ENCODE measurements at places on chromosomes 1 and 21.

GRCh38 chr1:53087332-53088285, 25.6 kb downstream of the PODN start:
- DNase-seq: no peak

DNA sequence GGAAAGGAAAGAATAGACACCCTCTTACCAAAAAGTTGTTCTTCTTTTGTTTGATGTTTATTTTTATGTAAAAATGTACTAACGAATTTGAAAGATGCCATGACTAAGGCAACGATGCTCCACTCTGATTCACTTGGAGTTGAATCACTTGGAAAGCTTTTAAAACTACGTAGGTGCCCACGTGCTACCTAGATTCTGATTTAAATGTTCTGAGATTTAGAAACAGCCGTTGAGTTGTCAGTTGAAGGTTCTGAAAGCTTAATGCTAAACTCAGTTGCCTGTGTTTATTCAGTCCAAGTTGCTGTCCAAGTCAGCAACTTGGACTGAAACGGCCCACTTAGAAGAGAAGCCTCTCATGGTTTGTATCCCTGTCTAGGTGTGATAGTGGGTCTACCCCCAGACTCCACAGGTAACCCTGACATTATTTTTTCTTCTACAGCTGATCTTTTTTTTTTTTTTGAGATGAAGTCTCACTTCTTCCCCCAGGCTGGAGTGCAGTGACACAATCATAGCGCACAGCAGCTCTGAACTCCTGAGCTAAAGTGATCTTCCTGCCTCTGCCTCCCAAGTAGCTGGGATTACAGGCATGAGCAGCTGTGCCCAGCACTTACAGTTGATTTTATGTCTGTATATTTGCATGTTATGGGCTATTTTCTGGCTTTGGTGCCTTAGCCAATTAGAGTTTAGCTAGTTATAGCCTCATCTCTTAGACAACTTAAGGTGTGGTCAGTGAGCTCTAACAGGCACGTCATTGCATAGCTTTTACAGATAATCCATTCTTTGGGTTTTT, 1.4 kb upstream of the VAMP4 start:
- no peak for DNase-seq

DNA sequence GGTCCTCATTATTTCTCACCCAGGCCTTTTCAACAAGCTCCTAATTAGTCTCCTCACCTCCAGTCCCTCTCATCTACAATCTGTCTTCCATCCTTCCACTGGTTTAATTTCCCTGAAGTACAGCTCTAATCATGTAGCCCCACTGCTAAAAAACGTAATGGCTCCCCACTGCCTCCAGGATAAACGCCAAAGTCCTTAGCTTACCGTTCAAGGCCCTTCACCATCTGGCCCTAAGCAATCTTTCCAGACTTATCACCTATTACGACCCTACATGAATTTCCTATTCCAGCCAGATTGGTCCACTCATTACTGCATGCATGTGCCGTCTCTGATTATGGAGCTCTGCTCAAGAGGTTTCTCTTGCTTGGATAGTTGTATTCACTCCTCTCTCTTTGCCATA, 83.1 kb upstream of the DAB1 start:
- DNase-seq: no peak

DNA sequence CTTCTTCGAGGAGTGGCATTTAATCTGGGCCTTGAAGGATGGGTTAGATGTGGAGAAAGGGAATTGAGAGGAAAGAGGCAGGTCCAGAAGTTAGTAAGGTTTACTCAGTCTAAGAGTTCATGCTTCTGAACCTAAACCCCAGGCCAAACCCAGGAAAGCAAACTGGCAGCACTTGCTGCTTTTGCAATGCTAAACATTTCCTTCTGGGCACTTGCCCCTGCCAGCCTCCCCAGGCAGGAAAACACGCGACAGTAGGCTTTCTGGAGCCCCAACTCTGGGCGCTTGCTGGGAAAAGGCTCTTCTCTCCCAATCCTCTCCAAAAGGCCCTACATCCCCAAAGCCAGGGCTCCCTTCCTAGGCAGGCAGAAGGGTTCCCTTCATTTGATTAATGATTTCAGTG, 2.5 kb downstream of the OLFML2B start:
- DNase-seq: no peak

DNA sequence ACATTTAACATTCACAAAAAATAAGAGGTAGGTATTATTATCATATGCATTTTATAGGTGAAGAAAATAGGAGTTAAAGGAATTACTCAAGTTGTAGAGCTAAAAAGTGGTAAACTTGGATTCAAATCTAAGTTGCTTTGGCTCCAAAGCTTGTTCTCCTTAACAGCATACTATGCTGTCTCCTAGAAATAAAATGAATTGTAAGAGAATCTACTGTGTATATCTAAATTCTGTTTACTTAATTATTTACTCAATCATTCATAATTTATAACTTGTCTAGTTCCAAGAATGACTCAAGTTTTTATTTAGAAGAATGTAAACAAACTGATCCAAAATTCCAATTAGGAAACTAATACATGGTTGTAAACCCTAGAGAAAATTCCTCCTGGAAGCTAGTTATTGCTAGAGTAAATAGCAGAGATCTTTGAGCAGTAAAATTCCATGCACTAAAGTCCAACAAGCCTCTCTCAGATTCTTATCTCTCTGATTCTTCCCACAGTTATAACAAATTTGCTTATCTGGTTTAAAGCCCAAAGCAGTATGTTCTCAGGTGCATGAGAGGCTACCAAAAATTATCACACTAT, 132.5 kb upstream of the DPT start:
- no peak for DNase-seq

- no peak for DNase-seq
Observed at GRCh38 chr1:221756830-221757551, 15.1 kb upstream of the DUSP10 start.

GRCh38 chr21:35528116-35529042, 479.3 kb upstream of the RUNX1 start:
- DNase-seq: peak; percentile 4

DNA sequence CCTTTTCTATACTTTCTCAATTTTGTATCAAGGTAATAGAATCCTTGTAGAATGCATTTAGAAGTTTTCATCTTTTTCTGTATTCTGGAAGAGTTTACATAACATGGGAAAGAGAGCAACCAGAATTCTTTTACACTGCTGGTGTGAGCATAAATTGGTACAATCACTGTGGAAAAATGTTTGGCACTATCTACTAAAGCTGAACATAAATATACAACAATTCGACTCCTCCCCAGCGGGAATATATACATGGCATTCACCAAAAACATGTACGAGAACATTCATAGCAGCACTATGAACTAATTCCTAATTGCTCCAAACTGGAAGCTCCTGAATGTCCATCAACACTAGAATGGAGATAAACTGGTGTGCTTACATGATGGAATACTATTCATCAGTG, 1.8 kb upstream of the ACBD6 start:
- DNase-seq: no peak

DNA sequence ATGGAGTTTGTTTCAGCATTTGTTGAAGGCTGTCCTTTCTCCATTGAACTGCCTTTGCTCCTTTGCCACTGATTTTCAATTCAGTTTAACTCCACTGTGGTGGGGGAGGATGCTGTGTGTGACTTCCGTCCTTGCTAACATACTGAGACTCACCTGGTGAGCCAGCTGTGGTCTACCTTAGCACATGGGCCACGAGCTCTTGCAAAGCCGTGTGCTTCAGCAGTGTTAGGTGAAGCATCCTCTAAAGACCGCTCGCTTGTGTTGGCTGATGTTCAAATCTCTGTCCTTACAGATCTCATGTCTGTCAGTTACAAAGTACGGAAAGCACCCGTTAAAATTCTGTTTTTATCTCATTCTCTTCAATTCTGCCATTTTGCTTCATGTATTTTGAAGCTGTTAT, 3.6 kb upstream of the SPATC1L start:
- DNase-seq: no peak

GRCh38 chr21:28877318-28877884, 115.3 kb downstream of the LTN1 start:
- no peak for DNase-seq

DNA sequence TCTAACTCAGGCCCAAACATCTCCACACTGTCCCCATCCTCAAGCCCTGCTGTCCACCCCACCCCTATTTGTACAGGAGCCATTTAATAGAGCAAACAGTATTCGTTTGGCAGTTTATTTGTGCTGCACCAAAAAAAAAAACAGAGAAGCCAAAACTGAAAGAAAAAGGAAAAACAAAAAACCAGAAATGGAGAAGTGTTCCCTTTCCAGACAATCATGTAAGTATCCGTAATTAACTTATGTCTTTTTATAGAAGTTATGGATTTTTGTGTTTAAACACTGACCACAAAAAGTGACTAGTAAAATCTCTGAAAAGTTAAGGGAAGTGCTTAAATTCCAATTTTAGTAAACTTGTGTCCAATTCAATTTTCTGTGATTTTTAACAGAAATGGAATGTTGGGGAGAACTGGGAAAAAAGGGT, 40.4 kb upstream of the ZBTB18 start:
- DNase-seq: no peak

GRCh38 chr1:78427506-78427905, 63.3 kb upstream of the PTGFR start:
- DNase-seq: no peak

GRCh38 chr1:77825131-77825709, 45.8 kb downstream of the MIGA1 start:
- DNase-seq: no peak

- peak; percentile 45 for DNase-seq
Observed at GRCh38 chr21:42107881-42108553, 36.9 kb downstream of the UMODL1 start.

DNA sequence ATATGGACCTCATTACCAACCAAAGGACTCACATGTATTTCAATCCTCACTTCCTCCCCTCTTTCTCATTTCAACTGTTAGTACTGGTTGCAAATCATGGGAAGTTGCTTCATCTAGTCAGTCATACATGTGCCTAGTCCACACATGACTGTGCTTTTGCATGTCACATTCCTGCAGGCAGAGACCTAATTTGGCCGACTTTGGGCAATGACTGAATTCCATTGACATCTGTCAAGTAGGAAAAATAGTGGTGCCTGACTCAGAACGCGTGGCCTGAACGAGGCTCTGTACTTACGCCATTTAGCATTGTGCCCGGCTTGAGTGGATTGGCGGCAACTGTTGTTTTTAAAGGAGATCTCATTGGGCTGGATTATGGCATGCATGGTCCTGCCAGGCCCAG, 18.0 kb downstream of the PTPRU start:
- no peak for DNase-seq

DNA sequence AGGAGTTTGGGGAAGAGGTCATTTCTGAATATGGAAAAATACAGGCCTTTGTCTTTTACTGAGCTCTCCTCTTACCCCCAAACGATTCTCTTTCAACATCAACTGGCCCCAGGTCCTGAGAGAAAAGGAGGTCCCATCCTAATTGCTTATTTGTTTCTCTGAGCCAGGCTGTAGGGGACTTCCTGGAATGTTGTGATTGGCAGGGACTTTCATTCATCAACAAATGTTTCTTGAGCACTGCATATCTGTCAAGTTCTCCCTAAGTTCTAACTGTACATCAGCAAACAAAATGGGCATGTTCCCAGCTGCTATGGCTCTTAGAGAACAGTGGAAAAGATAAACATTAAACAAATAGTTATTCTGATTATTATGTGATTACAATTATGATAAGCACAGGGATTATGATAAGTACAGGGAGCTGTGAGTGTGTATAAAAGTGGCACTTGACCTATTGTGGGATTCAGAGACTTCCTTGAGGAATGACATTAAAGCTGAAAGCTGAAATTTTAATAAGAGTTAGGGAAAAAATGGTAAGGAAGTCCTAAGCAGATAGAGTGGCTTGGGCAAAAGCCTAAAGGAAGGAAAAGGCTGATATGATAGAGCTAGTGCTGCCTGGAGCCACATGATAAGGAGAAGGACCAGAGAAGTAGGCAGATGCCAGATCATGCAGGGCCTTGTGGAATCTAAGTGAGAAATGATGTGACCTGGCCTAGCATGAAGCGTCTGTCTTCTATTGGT, 11.6 kb downstream of the GPX7 start:
- no peak for DNase-seq

- DNase-seq: no peak
Observed at GRCh38 chr1:70504176-70504820, 93.2 kb downstream of the CTH start.

GRCh38 chr1:184052750-184053149, 1.2 kb downstream of the TSEN15 start:
- DNase-seq: no peak

GRCh38 chr1:74235153-74235552, at the start of gene TNNI3K:
Gene TNNI3K, plus strand, starts transcription at chr1:74235387. Its CDS starts 65 bp downstream, at chr1:74235452.
- DNase-seq: no peak

- DNase-seq: no peak
Observed at GRCh38 chr1:31772669-31773248, 8.6 kb upstream of the ADGRB2 start.

GRCh38 chr1:85798419-85798818, 90.2 kb upstream of the ZNHIT6 start:
- DNase-seq: no peak

GRCh38 chr1:204358605-204359004, 1.1 kb downstream of the PLEKHA6 start:
- no peak for DNase-seq

DNA sequence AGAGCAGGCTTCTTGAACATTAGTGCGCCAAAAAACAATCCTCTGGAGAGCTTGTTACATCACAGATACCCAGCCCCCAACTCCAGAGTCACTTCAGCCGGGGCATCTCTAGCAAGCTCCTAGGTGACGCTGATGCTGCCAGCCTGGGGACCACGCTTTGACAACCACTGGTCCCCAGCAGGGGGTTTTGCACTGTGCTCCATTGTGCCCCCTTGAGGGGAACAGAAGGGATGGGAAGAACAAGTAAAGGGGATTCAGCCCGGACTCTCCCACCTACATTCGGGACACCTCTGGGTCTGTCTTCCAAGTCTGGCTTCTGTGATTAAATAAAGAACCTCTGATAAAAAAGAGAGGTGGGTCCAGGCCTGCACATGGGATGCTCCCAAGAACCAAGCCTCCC, 60.4 kb downstream of the ATP5PO start:
- no peak for DNase-seq

DNA sequence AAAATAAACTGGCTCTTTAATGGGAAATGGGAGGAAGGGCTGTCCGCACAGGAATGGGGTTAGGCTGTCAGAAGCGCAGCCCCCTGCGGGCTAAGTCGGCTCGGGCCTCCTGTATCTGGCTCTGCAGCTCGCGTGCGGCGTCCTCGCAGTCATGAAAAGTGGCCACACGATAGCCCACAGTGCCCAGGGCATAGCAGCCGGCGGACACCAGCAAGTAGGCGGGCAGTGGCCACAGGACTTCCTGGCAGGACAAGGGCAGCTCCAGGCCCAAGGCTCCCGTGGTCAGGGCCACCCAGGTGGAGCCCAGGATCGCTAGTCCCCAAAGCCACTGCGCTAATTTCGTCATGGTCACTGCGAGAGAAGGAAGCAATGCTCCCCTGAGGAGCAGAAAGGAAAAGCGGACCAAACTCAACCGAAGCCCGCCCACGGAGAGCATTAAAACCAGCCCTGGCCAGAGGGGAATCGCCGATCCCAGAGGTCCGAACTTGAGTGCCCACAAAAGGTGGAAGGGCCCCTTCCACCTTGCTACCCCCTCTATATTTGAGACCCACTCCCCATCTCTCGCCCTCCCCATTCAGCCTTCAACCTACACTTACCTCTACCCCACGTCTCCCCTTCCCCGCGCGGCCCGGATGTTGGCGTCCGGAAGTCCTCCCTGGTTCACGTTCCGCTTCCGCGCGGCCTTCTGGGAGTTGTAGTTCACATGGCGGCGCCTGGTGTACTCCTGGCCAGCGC, at the start of gene DPM3:
Gene DPM3, minus strand, starts transcription at position 637 of the 735 bp plus-strand sequence. Its CDS starts 291 bp downstream, at position 346.
- DNase-seq: peak; percentile 90

GRCh38 chr1:1291548-1292441, 11.6 kb downstream of the SCNN1D start:
- peak; percentile 56 for DNase-seq

GRCh38 chr1:235342039-235342438, 13.7 kb downstream of the GGPS1 start:
- DNase-seq: no peak

Measured in T-helper 9 cell (primary cell).